Astrocyte of the hippocampus (primary cell): ENCODE measurements at places on chromosomes 3 and 15.
A peak's percentile ranks its signal among the peaks of the same experiment; 100 is the strongest.

GRCh38 chr15:89400116-89400781 lies 65.6 kb upstream of the POLG start:
- peak; percentile 64 for DNase-seq

GRCh38 chr3:143847787-143848631 lies at the start of gene SLC9A9:
TSS of gene SLC9A9 (minus strand) at chr3:143848468. CDS start at chr3:143848322, 146 bp downstream.
- peak; percentile 56 for DNase-seq

DNA sequence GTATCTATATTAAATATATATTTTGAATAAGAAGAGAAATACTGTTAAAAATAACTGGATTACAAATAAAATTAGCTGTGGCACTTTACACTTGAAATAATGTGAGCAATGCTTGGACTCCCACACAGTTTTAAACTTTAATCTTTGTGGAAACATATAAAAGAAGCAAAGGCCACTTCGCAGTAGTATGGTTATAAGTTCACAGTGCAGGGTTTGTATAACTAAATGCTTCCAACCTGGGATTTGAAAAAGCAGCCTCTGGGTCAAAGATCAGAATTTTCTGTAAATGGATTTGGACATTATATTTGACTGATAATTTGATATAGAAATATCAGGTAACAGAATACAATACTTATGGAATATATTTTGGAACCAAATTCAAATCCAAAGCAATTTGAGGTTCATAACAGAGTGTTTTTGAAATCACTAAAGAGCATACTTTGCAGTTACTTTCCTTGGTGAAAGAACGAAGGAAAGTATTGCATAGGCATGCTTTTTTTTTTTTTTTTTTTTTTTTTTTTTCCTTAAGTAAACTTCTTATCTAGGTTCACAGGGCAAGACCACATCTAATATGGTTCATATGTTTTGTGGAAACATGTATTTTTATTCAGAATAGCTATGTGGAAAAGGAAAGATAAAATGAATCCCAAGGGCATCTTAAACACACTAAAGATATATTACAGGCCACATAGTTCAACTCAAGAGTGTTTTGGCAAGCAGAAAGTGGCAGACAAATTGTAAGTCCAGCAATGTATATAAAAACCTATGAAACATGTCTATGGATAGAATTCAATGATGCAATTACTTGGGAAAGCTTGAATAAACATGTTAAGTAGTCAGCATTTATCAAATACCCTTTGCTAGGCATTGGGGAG lies 47.1 kb upstream of the SGO1 start:
- DNase-seq: no peak

DNA sequence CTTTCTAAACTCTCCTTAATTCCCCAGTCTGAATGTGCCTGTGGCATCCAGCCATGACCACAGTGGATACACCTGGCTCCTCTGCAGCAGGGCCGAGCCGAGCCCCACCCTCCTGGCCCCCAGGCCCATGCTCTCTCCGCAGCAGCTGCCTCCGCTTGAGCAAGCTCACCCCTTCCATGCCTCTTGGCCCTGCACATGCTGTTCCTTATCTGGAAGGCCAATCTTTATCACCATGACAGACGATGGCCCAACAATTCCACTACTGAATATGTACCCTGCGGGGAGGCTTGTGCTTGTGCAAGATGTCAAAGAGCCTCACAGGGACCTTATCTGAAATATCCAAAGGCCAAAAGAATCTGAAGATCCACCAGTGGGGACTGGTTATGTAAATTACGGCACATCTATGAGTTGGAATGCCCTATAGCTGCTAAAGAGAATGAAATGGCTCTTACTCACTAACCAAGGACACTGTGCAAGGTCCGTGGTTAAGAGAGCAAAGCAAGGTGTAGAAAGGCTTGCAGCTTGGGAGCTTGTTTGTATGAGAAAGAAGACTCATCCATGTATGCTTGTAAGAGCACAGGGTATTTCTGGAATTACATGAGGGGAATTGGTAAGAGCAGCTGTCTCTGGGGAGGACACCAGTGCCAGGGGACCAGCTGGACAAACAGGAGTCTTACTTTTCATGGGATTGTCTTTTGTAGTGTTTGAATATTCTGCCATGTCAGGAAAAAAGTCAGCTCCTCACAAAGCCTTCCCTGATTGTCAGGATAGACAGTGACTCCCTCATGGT lies 55.2 kb downstream of the WNT7A start:
- DNase-seq: no peak

DNA sequence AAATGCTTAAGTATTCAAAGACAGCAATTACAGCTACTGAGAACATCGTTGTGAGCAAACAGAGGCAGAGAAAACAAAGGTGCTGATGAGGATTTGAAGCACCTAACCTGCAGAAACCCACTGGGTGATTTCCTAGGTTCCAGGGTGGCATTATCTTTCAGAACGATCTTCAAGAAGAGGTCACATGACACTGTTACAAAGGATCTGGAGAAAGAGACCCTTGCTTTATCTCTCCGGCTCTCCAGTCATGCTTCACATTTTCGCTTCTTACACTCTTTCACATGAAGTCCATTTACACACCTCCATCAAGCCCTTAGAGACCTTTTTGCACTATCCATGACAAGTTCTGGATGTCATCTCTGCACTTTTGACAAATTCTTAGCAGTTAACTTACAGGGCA lies 70.8 kb downstream of the GOLGA8B start:
- no peak for DNase-seq

DNA sequence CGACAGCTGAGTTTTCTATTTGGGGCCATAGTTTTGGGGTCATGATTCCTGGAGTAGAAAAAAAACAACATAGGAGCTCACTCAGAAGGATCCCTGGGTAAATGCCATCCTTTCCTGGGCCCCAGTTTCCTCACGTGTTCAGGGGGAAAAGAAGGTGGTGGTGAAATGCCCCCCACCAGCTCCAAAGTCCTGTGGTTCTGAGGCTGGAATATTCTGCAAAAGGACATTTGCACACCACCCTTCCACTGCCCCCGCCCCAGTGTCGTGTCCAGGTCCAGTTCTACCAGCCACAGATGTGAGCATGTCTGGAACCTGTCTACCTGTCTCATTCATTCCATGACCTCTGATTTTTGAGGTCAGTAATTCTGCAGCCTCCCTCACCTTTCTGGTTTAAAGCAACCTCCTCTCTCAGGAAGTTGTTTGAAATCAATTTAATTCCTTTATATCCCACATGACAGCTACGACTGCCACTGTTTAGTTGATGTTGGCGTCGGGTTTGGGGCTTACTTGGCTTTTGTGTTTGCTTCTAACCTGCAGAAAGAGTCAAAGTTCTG lies 82.1 kb downstream of the SMAD3 start:
- no peak for DNase-seq

GRCh38 chr3:187979564-187979963 lies 174.4 kb upstream of the LPP start:
- DNase-seq: no peak

GRCh38 chr3:161156936-161157335 lies 51.8 kb upstream of the B3GALNT1 start:
- DNase-seq: no peak

- peak; percentile 69 for DNase-seq
These were observed 168.8 kb upstream of the TLE3 start for GRCh38 chr15:70266412-70267121.

DNA sequence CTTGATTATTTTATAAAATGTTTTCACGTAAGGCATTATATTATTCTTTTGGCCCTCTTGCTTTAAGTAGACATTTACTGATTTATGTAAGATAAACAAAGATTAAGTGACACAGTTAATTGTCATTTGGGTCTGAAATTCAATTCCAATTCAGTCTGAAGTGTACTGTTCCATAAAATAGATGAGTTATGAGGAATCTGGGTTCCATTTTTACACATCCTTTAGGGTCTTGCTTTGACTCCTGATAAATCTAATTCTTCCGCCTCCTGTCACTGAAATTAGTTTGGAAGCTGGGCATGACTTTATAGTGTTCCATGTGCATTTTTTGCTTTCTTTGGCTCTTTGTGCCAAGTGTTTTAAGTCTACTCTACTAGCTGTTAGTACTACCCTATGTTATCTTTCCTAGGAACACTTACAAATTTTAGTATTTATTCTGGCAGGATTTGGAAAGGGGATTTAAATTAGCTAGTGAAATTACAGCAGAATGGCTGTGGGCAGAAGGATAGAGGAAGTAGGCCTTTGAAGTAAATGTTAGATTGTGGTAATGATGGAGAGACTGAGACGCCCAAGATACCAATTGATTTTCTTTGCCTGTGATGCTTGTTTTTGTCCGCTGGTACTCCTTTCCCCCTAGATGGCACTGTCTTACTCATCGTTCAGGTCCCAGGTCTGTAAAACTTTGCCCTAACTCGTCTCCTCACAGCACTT lies 14.3 kb downstream of the ARL8B start:
- peak; percentile 60 for DNase-seq

GRCh38 chr3:127959873-127960272 lies 44.8 kb downstream of the KBTBD12 start:
- DNase-seq: peak; percentile 52

DNA sequence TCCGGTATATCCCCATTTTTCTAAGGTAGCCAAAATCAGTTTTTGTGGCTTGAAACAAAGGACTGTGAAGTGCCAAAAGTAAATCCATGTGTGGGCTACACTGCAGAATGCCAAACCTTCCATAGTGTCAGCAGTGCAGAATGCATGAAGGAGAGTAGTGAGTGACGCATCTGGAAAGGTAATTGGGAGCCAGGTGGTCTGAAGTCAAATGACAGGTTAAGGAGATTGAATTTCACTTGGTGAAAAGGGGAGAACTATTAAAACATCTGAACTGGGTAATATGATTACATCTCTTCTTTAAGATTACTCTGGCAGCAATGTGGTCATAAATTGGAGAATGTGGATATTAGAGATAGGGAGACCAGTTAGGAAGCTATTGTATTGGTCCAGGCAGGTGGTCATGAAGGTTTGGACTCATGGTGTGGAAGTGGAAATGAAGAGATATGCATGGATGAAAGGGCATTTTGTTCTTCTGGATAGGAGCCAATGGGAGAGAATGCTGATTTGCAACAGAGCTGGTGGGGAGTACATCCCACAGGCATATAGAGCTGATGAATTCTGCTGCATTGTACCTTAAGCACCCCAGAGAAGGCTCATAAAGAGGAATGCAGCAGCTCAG lies 118.2 kb downstream of the ECT2 start:
- no peak for DNase-seq

- DNase-seq: peak; percentile 14
These were observed 645 bp upstream of the SLITRK3 start for GRCh38 chr3:165196577-165197480.

- no peak for DNase-seq
These were observed 44.1 kb downstream of the FAM3D start for GRCh38 chr3:58622436-58622835.

DNA sequence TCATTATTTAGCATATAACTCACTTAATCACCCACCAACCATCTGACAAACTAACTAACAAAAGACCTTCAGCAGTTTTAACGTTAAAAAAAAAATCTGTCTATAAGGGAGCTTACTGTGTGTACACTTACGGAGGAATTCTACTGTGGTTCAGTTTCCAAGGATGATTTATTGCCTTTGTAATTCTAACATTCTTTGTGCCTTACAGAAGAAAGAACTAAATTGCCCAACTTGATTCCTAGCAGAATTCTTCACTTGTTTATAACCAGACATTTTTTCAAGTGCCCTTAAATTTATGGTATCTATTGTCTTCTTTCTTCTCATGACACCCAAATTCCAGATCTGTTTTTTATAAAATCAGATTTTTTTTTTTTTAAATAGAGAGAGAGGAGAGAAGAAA lies 119.7 kb upstream of the IGSF10 start:
- DNase-seq: peak; percentile 76

GRCh38 chr15:72163719-72164118 lies 33.9 kb downstream of the GRAMD2A start:
- DNase-seq: no peak

GRCh38 chr3:128273841-128274573 lies 120.7 kb downstream of the EEFSEC start:
- DNase-seq: no peak

- DNase-seq: no peak
These were observed 121.1 kb upstream of the NANOGP8 start for GRCh38 chr15:35206060-35206675.

DNA sequence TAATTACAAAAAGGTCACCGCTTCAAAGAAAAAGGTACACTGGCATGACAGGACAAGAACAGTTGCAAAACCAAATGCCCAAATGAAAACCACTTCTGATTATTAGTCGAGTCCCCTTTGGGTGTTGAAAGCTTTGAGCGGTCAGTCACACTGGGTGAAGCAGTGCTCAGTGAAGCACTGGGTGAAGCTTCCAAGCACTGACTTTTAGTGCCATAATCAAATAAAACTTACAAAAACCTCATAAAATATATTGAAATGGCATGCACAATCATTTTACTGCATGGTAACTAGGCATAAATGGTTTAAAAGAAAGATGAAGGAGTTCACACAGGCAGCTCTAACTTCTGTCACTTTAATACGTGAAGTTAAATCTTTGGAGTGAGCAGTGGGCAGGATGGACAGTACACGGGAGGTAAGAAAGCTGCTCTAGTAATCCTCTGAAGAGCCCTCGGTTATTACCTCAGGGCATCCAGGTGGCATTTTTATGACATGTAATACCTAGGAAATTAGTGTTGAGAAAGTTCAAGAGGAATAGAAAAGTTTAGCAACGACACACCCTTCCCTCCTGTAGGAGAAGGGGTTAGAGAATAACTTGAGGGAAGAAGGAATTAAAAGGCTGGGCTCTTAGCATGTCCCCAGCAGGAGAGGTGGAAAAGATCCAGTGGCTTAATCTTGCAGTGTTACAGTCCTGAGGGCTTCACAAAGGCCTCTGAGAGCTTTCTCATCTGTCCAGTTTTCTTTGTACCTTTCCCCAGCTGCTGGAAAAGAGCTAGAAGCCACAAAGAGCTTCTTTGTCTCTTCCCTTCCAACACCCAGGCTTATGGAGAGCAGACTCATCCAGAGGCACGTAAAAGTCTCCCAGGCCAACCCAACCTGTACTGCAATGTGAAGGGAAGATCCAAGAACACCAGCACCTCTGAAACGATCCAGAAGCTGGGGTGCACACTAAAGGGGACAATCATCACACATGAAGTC lies 64.9 kb upstream of the MYO5C start:
- DNase-seq: no peak

- no peak for DNase-seq
These were observed 67.2 kb downstream of the LRRK1 start for GRCh38 chr15:100986158-100986896.

DNA sequence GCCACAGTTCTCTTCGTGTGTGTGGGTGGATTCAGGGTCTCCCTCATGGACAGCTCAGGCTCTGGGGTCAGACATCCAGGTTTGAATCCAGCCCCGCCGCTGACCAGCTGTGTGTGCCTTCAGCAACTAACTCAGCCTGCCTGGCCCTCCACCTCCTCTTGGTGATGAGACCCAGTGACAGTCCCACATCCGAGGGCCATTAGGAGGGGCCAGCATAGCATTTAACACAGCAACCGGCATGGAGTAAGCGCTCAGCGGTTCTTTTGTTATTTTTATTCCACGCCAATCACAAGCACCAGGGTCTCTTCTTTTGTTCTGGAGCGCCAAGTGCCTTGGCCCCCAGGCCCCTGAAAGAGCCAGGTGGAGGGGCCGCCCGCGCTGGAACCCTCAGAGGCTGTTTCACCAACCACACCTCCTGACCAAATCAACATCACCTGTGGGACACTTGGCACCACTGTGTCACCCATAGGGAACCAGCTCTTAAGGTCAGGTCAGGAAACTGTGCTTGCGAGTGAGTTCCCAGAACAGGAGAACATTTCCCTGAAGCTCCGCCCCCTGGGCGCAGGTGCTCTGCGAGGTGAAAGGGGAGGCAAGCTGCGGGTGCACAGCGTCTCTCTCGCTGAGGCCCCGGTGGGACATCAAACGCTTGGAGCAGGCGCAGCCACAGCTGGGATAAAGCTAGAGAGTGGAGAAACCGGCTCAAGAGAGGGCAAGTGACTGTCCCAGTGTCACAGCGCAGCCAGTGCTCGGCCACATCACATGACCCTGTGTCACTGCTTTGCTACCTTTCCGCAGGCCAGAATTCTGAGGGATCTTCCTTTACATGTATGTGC lies 311.3 kb downstream of the UACA start:
- no peak for DNase-seq

GRCh38 chr3:144556392-144556791 lies 584.8 kb downstream of the DIPK2A start:
- peak; percentile 33 for DNase-seq
